Stimulated activated CD4-positive, alpha-beta T cell treated with anti-CD3 and anti-CD28 coated beads, Interleukin-4, amount 100 ng/mL, for 48 hours (primary cell): ENCODE measurements at places on chromosomes 2 and 18.

DNA sequence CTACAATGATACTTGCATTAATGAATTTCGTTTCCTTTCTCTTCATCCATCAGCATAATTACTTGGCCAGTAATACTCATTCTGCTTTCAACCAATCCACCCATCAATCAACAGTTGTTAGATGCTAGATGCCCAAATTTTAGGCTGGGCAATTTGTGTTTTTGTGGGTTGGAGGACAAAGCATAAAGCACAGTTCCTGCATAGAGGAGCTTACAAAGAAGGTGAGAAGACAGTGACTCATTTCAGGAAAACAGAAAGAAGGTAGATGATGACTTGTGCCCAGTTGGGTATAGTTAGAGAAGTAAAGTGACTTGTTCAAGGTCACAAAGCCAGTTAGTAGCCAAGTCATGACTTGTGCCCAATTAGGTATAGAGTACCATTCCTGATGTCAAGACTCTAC lies 1186.8 kb upstream of the CELF4 start:
- no peak for DNase-seq

- DNase-seq = peak; percentile 79
Observed at GRCh38 chr2:95207111-95207961, at the start of gene ZNF892. Gene ZNF892, plus strand, starts transcription at chr2:95207521. Its CDS starts 295 bp downstream, at chr2:95207816.

DNA sequence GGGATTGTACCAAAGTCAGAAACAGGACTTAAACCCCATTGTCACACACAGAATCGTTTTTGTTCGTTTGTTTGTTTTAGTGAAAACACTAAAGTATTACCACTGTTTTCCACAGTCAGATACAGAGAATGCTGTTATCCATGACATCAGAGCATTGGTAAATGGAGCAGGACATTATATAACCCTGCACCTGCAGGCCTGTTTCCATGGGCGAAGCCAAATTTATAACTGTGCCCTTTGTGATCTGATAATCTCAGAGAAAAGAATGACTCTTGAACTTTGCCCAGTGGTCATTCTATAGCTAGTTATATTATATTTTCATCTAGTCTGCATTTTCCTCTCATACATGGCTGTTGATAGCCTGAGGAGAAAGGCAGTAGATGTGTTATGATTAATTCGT lies 217.6 kb downstream of the TMEM182 start:
- DNase-seq = no peak

DNA sequence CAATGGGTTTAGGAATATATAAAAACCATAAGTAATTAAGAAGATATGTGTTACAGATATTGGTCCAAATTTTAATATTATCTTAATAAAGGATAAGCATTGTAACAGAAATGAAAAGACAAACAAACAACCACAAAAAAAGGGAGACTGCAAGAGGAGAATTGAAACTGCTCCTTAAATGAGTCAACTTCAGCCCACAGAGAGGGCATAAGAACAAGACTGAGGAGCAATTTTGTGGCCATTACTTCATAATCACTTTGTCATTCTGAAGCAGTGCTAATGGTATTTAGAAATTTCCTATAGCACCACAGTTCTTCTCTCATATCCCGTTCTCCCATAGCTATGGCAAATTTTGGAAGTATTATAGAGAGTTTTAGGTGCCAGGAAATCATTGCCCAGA lies 193.2 kb upstream of the HNMT start:
- no peak for DNase-seq

DNA sequence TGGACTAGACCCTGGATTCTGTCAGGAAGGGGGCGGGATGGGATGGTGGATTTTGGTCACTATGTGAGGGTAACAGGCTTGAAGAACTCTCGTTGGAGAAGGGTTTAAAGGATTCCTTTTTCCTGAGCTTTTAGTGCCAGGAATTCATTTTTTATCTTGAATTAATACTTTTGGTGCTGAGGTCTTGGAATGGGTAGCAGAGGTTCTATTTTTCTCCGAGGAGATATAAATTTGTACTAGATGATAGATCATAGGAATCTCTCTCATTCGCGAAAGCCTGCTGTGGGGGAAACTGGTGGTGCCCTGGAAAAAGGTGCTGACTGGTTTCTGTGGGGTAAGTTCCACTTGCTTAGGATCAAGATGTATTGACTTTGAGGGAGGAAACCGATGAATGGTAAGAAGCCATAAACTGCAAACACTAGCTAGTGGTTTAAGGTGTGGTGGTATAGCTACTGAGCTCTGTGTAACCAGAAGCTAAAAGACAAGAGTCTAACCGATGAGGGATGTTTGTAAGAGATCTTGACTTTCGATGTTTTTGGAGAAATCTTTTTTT lies 706 bp downstream of the AGPS start:
- no peak for DNase-seq
